ENCODE measurements at places on chromosomes 5 and 9. TPM values are rescaled to one million over a fixed set of nuclear protein-coding genes. Genes with fewer than 3 reads are reported as not detected.

GRCh38 chr5:179239256-179240135, 105.8 kb downstream of the ADAMTS2 start:
- DNase-seq: no peak

LCN10 gene
- total RNA-seq: not detected

GRCh38 chr5:114678778-114679177, 316.9 kb downstream of the KCNN2 start:
- no peak for DNase-seq

SLC36A2 gene
- not detected for total RNA-seq

GRCh38 chr9:133682818-133683585, 46.8 kb downstream of the DBH start:
- DNase-seq: no peak

DNA sequence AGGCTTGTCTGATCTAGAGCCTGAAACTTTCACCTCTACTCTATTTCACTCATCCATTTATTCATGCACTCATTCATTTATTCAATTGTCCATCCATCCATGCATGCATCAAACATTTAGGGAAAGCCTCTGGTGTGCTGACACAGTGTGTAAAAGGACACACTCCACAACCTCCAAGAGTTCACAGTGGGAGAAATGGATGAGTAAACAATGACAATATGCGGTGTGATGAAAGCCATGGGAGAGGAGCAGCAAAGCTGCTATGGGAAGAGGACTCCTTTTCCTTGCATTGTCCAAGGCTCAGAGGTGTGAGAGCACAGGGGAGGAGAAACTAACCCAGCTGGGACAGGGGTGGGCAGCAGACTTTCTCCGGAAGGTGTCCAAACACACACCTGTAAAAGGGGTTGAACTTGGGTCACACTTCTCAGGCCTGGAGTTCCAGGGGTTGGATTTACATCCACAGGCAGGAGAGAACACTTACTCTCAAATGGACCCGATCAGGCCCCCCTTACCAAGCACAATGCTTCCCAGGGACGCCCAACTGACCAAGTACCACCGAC, 21.2 kb upstream of the PFDN1 start:
- no peak for DNase-seq

- no peak for DNase-seq
These were observed 23.9 kb upstream of the KIF2A start for GRCh38 chr5:62282064-62282463.

- DNase-seq: no peak
These were observed 99.8 kb downstream of the RPS23 start for GRCh38 chr5:82178378-82178777.

ALDH1A1 gene
- total RNA-seq: not detected

SLC23A1 gene
- 67.9 TPM for total RNA-seq

ENC1 gene
- total RNA-seq: 11.6 TPM

PFN3 gene
- total RNA-seq: not detected

DNA sequence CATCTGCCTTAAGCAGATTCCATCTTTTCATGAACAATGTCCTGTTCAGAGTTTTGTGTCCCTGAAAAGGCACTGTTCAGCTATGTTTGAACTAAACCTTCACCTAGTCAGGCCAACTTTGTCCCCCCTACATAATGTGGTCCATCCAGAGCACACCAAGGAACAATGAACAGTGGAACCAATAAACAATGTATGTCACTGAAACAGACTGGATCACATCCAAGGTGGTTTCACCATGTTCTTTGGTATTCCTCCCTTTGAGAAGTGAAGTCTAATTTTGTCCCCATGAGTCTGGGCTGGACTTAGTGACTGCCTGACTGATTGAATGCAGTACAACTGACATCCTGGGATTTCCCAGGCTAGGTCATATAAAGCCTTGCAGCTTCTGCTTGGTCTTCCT, 174.5 kb downstream of the SLC24A2 start:
- no peak for DNase-seq

GRCh38 chr5:102682101-102682647, 72.9 kb upstream of the PAM start:
- DNase-seq: no peak

RALGPS1 gene
- total RNA-seq: 16.3 TPM

ZDHHC11B gene
- 0.29 TPM for total RNA-seq

- DNase-seq: peak; percentile 78
These were observed 17.5 kb upstream of the DHFR start for GRCh38 chr5:80672140-80672736.

- no peak for DNase-seq
These were observed 7.1 kb upstream of the TRIM7 start for GRCh38 chr5:181212080-181212479.

- DNase-seq: no peak
These were observed 285.5 kb upstream of the VLDLR start for GRCh38 chr9:2336055-2336454.

PCDHB6 gene
- total RNA-seq: not detected

GRCh38 chr5:58484505-58484904, 6.7 kb upstream of the GAPT start:
- no peak for DNase-seq

GRCh38 chr9:84667571-84668195, 1.8 kb upstream of the NTRK2 start:
- no peak for DNase-seq

NUTM2F gene
- not detected for total RNA-seq

- no peak for DNase-seq
These were observed 128.7 kb upstream of the PIK3R1 start for GRCh38 chr5:68086857-68087256.

DNA sequence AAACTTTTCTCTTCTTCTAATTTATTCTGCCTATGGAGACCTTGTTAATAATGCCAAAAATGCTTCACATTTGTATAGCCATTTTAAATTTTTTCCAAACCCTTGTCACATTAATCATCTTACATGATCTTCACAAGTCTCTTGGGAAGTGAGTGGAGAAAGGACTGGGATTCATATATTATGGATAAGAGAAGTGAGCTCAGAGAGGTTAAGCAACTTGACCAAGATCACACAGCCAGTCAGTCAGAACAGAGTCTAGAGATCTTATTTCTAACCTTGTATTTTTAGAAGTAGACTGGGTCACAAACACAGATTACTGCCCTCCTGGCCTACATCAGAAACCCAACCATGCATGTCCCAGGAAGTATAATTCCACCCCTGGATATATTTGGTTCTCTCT, 218.0 kb upstream of the ADRA1B start:
- no peak for DNase-seq

PROB1 gene
- total RNA-seq: 5.9 TPM

- DNase-seq: no peak
These were observed at the start of gene TUSC1 for GRCh38 chr9:25678147-25678666. Gene TUSC1 (minus strand): TSS chr9:25678444. CDS start chr9:25678312, 132 bp downstream.

- DNase-seq: peak; percentile 14
These were observed 6.0 kb downstream of the CAMK4 start for GRCh38 chr5:111229871-111230810.

DNA sequence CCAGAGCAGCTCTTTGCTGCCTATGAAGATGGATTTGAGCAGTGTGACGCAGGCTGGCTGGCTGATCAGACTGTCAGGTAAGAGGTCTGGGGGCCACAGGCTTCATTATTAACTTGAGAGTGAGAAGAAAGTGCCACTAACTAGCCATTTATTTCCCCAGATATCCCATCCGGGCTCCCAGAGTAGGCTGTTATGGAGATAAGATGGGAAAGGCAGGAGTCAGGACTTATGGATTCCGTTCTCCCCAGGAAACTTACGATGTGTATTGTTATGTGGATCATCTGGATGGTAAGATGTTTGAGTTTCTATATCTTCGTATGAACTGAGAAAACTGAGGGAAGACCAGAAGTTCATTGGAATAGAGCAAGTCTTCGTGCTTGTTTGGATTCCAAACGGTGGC, 22.1 kb downstream of the VCAN start:
- no peak for DNase-seq

GRCh38 chr5:93580063-93580926, 724 bp downstream of the NR2F1-AS1 start:
- DNase-seq: no peak

DNA sequence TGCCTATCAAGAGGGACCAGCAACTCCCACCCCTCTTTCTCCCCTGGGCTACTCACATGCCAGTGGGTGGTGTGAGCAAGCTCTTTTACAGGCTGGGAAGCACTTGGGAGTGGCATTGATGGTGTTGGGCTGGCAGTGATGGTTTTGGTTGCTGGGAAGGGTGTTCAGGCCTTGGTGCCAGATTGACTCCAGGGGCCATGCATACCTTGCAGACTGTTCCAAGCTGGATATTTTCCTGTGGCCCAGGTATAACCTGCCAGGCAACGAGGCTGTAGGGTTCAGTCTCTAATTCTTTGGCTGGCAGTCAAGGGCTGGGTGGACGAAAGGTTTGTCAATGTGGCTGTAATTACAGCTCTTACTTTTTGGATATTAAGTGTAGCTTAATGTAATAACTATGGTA, 177.3 kb downstream of the MACROH2A1 start:
- DNase-seq: no peak

DNA sequence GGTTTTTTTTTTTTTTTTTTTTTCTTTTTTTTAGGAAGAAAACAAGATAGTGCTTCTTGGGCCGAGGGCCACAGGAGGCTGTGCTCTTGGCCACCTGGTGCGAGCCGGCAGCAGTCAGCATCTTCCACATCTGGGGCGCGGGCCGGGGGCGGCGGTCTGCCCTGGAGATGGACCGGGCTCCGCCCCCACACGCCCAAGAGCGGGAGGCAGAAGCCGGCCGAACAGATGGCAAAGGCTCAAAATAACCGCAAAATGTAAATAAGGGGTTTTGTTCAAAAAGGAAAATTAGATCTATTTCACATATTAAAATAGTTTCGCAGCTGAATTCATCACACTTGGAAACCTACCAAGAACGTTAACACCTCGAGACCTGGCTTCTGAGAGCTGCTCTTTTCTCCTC, 51.5 kb upstream of the UBAC1 start:
- DNase-seq: peak; percentile 93

SLC6A7 gene
- not detected for total RNA-seq

DNA sequence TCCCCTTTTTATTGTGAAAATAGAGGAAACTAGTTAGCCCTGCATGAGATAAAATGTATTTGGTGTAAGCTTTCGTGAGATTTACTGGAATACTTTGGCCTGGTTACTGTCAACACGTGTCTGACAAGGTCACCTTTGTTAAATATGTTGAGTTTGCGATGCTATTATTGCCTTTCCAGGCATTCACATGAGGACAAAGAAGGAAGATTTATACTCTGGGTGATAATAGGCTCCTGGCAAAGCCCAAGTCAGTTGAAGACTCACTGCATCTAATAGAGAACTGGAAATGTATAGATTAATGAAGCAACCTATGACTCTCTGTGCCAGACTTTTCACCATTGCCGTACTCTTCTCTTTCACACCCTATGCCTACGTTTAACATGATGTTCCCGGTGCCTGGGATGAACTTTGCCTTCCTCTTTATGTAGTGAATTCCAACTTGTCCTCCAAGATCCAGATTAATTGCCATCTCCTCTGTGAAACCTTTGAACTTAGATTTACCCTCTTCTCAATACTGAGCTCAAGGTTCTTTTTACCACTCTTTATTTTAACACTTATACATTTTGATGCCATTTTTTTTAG, 33.9 kb downstream of the ITGA2 start:
- no peak for DNase-seq

GRCh38 chr9:135324329-135324728, 155.3 kb upstream of the PPP1R26 start:
- no peak for DNase-seq

- no peak for DNase-seq
These were observed 198.4 kb upstream of the MEF2C start for GRCh38 chr5:89081360-89081759.

CD14 gene
- total RNA-seq: 0.52 TPM

CDO1 gene
- total RNA-seq: not detected

DNA sequence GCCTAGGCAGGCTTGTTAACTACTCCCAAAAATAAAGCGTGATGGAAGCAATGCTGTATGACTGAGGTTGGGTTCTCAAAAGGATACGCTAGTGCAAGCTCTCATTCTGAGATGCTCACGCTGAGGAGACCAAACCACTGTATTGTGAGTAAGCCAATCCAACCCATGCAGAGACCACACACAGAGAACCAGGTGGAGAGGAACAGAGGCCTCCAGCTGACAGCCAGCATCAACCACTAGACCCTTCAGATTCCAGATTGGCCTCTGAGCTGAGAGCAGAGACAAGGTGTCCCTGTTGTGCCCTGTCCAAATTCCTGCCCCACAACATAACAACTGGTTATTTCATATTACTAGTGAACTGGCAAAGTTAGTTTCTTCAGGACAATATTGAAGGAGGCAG, 4.5 kb downstream of the TSTD2 start:
- no peak for DNase-seq

GRCh38 chr5:173310861-173311785, 17.1 kb downstream of the STC2 start:
- DNase-seq: no peak

FAF2 gene
- total RNA-seq: 49.7 TPM

- no peak for DNase-seq
These were observed 217.6 kb downstream of the CAAP1 start for GRCh38 chr9:26675035-26675434.

NMRK1 gene
- total RNA-seq: 33.2 TPM

GPR150 gene
- not detected for total RNA-seq

SHB gene
- total RNA-seq: 0.55 TPM

BRINP1 gene
- total RNA-seq: not detected

GRCh38 chr5:59799668-59800346, 93.7 kb downstream of the PDE4D start:
- DNase-seq: peak; percentile 78

DNA sequence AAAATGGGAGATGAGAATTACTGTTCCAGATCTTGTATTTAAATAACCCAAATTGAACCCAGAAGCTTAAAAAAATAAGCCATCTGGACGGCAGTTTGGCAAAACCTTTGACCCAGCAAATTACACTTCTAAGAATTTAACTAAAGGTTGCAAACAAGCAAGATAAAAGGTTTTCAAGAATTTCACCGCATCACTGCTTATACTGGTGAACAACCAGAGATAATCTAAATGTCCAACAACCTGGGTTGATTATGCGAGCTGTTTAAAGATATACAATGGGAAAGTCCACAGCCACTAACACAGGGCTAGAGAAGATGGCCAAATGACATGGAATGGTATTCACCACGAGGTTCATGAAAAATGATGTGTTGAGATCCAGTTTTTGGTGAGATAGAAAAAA, 149.3 kb downstream of the GNAQ start:
- DNase-seq: no peak

GRCh38 chr5:117982691-117983090, 1005.7 kb downstream of the DTWD2 start:
- DNase-seq: no peak

DNA sequence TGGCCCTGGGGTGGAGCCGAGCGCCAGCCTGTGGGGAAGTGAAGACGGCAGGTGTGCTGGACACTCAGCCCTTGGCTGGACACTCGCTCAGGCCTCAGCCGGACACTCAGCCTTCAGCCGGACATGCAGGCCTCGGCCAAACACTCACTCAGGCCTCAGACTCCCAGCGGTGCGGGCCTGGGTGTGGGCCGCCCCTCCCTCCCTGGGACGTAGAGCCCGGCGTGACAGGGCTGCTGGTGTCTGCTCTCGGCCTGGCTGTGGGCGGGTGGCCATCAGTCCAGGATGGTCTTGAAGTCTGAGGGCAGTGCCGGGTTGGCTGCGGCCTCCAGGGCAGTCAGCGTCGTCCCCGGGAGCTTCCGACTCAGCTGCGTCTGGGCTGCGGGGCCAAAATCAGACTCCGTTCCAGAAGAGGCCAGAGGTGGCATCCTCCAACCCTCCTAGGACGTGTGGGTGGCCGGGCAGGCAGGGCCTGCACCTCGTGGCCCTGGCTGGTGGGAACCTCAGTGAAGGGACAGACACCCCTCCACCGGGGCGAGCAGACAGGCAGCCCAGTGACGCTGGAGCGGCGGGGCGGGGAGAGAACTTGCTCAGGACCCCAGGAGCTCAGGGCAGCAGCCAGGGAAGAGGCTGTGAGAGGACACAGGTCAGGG, 28.4 kb downstream of the SLC6A18 start:
- DNase-seq: no peak

- no peak for DNase-seq
These were observed 131.0 kb upstream of the DAB2 start for GRCh38 chr5:39555788-39556187.

All from OCI-LY7 (cell line).